ENCODE measurements at places on chromosomes 13 and 19.
A peak's percentile ranks its signal among the peaks of the same experiment; 100 is the strongest.

- DNase-seq = no peak
Observed at GRCh38 chr19:39539165-39539517, 820 bp downstream of the EID2 start.

GRCh38 chr19:17522988-17523872, 11.8 kb downstream of the PGLS start:
- peak; percentile 43 for DNase-seq

DNA sequence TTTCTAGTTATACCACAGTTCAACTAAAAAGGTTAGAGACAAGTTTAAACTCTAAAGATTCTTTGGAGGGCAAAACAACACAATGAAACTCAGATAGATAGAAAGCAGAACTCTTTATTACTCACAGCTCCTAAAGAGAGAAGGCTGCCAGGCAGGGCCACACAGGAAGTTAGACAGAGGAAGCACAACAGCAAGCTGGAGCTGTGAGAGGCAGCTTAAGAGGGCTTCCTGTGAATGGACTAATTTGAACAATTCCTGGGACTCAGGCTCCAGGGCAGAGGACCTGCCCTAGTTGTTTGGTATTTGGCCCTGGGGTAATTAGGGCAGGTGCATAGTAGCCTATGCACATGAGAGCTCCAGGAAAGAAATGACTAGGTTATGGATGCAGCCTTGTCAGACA, 803.6 kb downstream of the DIAPH3 start:
- DNase-seq = no peak

DNA sequence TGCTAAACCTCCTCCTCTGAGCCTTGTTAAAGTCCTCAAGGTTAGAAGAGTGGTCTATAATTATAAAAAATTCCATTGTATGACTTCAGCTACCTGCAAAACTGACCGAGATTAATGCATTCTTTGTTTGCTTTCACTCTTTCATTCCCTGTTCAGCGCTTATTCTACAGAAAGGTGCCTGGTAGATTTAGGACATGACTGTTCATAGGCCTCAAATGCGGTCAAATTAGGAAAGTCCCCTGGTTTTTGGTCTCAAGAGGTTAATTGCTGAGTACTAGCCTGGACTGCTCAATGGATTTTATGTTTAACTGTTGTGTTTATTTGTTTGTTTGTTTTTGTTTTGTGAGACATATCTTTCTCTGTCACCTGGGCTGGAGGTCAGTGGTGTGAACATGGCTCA, 35.4 kb downstream of the KL start:
- no peak for DNase-seq

- DNase-seq = no peak
Observed at GRCh38 chr13:40270726-40271125, 395.7 kb downstream of the FOXO1 start.

GRCh38 chr13:87872813-87873212, 201.6 kb downstream of the SLITRK5 start:
- no peak for DNase-seq

GRCh38 chr13:57857945-57858344, 226.4 kb downstream of the PCDH17 start:
- no peak for DNase-seq

DNA sequence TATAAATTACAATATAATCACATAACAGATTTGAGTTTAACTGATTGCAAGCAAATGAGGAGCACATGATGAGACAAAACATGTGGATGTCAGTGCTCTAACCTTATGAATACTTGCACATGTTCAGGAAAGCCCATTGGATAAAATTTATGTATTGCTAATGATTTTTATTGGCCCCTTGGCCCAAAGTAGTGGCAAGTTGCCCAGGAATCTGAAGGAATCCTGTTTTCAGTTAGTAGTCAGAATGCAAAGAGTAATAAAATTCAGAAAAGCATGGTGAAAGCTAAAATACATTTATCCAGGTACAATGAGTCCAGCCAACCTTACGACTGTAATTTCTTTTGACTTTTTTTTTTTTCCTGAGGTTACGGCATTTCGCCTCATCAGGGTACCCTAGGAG, 1539.4 kb downstream of the EFNB2 start:
- DNase-seq = no peak

- DNase-seq = no peak
Observed at GRCh38 chr19:1566392-1567115, 1.6 kb downstream of the MEX3D start.

DNA sequence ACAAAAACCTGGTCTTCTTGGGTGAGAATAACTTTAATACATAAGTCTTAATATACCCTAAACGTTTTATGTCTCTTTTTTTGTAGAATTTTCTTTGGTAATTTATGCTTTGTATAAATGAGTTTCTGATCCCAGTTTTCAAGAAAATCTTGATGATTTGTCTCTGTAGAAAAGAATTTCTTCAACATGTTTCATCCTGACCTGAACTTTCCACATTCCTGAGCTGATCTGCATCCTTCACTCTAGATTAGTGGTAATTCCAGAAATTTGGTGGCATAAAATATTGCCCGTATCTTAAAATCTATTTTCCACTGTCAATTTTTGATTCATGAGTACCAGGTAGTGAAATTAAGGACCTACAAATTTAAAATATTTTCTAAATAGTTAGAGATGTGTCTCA, 16.3 kb downstream of the ZNF714 start:
- DNase-seq = no peak

DNA sequence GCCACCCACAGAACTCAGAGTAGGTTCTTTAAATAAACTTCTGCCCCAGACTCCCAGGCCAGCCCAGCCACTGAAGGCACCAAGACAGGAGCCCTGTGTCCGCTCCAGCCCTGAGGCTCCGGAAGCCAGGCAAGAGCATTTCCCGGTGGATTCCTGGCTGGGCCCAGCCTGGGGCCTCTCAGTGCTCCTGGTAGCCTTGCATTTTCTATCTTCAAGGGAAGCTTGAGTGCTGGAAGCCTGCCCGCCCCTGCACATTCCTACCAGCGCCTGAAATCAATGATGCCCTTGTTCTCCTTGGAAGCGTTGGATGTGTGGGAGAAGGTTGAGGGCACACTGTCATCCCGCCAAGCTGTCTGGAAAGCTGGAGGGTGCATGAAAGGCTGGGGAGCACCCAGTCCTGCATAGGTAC, 70.3 kb downstream of the ALOX5AP start:
- DNase-seq = no peak
